ENCODE measurements at places on chromosomes 3 and 15. TPM values are rescaled to one million over a fixed set of nuclear protein-coding genes. Genes with fewer than 3 reads are reported as not detected.

Gene AADACL2
- polyA plus RNA-seq, result not detected

Gene ITGB5
- polyA plus RNA-seq, result 28.7 TPM

DNA sequence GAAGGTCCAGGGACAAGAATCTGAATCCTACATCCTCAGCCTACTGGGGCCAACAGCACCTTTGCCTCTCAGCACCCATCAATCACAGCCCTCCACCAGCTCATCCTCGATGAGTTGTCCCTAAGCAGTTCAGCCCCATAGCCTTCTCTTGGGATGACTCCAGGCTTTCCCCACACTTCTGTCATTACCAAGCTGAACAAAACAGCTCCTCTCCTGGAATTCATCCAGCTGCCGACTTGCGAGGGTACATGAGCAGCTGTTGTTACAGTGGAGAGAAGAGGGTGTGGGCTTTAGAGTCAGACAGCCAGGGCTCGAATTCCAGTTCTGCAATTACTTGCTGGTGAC, 69.0 kb upstream of the THBS1 start:
- no peaks in the 10 kb centered on the region for H3K4me1 ChIP-seq
- no peaks in the 10 kb centered on the region for H3K27me3 ChIP-seq
- no peaks in the 10 kb centered on the region for H3K36me3 ChIP-seq
- no peak overlapping the region for H3K4me3 ChIP-seq
- DNase-seq, result no peak

Gene CACNA1D
- polyA plus RNA-seq, result 133 TPM

GRCh38 chr15:47820057-47820746, 102.9 kb downstream of the SEMA6D start:
- no peaks in the 10 kb centered on the region for H3K27me3 ChIP-seq
- H3K4me3 ChIP-seq, result no peak overlapping the region
- DNase-seq, result no peak
- H3K27ac ChIP-seq, result no peak overlapping the region
- H3K36me3 ChIP-seq, result no peaks in the 10 kb centered on the region

- no peak overlapping the region for H3K27ac ChIP-seq
- DNase-seq, result no peak
These were observed 11.1 kb downstream of the TLE3 start for GRCh38 chr15:70086636-70087035.

- no peak for DNase-seq
- H3K4me3 ChIP-seq, result no peak overlapping the region
- no peak overlapping the region for H3K27ac ChIP-seq
- no peaks in the 10 kb centered on the region for H3K4me1 ChIP-seq
These were observed 184.9 kb downstream of the GAP43 start for GRCh38 chr3:115808244-115808643.

- H3K36me3 ChIP-seq, result no peaks in the 10 kb centered on the region
- no peaks in the 10 kb centered on the region for H3K4me1 ChIP-seq
- no peaks in the 10 kb centered on the region for H3K27me3 ChIP-seq
- H3K27ac ChIP-seq, result no peak overlapping the region
- H3K4me3 ChIP-seq, result no peak overlapping the region
- no peak for DNase-seq
These were observed 55.1 kb downstream of the NKIRAS1 start for GRCh38 chr3:23861689-23862088.

Gene TNFSF10
- polyA plus RNA-seq, result 50.8 TPM

- no peaks in the 10 kb centered on the region for H3K4me1 ChIP-seq
- peak; percentile 26 for DNase-seq
- H3K27ac ChIP-seq, result no peak overlapping the region
- peaks cover 3% of the 10 kb centered on the region for H3K36me3 ChIP-seq
- no peaks in the 10 kb centered on the region for H3K27me3 ChIP-seq
These were observed 12.6 kb upstream of the APH1B start for GRCh38 chr15:63264688-63265293.

DNA sequence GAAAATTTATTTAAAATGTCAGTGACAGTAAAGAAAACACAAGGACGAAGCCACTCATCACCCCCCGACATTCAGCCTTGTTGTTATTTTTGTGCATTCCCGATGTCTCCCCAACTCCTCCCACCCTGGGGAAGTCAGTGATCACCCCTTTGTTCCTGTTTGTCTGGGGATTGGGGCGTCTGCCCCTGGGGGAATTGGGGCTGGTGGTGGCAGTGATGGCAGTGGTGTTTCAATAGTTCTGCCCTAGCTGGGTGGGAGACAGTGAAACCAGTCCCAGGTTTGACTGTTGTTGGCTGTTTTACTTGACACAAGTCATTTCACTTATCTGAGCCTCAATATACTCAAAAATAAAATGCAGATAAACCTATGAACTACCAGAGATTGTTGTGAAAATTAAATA, 33.5 kb downstream of the IRAK2 start:
- H3K27me3 ChIP-seq, result no peaks in the 10 kb centered on the region
- DNase-seq, result no peak
- H3K36me3 ChIP-seq, result no peaks in the 10 kb centered on the region
- H3K4me1 ChIP-seq, result peaks cover 16% of the 10 kb centered on the region
- no peak overlapping the region for H3K27ac ChIP-seq
- no peak overlapping the region for H3K4me3 ChIP-seq

- H3K4me1 ChIP-seq, result peaks cover 4% of the 10 kb centered on the region
- H3K36me3 ChIP-seq, result no peaks in the 10 kb centered on the region
- H3K27ac ChIP-seq, result no peak overlapping the region
- no peak overlapping the region for H3K4me3 ChIP-seq
- H3K27me3 ChIP-seq, result no peaks in the 10 kb centered on the region
These were observed 1029.2 kb downstream of the EPHA3 start for GRCh38 chr3:90136456-90137191.

DNA sequence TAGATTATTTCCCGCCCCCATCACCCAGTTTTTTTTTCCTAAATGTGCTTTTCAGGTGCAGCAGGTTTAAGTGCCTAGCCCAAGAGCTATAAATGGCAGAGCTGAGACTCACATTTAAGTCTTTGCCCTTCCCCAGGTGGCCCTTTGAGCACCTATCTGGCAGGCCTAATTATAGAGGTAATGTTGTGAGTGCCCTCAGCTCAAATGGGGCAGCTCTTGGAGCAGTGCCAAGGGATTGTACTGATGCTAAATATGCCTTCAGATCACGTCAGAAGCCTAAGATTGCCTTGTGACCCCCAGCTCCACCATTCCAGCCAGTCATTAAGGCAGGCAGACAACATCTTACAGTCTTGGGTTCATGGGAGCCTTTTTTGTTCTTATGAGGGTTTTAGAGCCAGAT, 159.5 kb downstream of the RPLP1 start:
- DNase-seq, result no peak
- no peak overlapping the region for H3K27ac ChIP-seq

Gene CYP8B1
- not detected for polyA plus RNA-seq

DNA sequence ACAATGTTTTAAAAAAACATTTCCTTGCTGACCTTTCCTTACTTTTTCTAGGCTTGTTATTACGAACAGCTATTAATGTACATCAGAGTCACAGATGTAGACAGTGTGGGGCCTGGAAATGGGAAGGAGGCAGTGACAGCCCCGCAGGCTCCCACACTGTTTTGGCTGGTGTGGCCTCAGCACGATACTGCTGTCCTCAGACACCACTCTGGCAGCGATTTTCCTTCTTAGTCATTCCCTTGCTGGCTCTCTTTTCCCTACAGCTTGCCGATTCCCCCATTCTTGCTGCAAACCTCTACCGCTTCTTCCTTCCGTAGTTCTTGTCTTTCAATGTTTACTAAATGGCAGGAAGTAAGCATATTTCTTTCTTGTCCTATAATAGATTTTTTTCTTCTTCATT, 113.1 kb downstream of the ABI3BP start:
- no peaks in the 10 kb centered on the region for H3K4me1 ChIP-seq
- no peaks in the 10 kb centered on the region for H3K27me3 ChIP-seq
- H3K36me3 ChIP-seq, result no peaks in the 10 kb centered on the region
- no peak overlapping the region for H3K4me3 ChIP-seq
- peak overlapping the region; percentile 27 for H3K27ac ChIP-seq

- H3K4me1 ChIP-seq, result peaks cover 4% of the 10 kb centered on the region
- no peaks in the 10 kb centered on the region for H3K36me3 ChIP-seq
- no peaks in the 10 kb centered on the region for H3K27me3 ChIP-seq
- no peak for DNase-seq
These were observed 16.9 kb upstream of the LACTB start for GRCh38 chr15:63104727-63105126.

DNA sequence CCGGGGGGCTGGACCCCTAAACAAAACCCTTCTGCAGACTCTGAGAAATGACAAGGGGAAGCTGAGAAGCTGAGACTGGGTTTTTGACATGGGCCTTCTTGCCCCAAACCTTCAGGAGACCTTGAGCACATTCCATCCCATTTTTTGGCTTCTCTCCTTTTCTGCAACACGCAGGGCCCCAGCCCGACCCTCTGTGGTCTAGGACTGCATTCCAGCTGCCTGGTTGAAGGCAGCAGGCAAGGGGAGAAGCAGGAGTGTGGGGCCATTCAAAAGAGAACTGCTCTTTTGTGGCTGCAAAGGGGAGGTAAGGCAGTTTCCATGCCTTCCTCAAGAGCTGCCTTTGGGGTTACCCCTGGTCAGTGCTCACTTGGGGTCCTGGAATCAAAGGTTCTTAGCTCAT, 263.0 kb downstream of the TLE3 start:
- no peaks in the 10 kb centered on the region for H3K27me3 ChIP-seq
- no peaks in the 10 kb centered on the region for H3K36me3 ChIP-seq
- no peak for DNase-seq

Gene MASP1
- 67.2 TPM for polyA plus RNA-seq

DNA sequence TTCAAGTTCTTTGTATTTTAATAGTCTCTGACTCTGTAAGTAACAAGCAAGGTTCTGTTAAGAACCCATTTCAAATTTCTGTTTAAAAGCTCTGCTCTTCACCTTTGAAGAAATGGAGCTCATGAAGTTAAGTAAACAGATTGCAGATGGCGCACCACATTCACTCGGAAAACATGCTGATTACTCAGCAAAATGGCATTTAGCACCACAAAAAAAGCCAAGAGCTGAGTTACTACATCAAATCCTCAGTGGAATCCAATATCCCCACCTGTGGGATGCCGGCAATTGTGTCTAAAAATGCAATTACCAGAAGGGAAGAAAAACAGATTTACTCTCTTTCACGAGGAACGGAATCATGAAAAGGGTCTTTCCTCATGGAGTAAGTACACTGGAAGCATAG, 758.0 kb downstream of the NTRK3 start:
- no peak overlapping the region for H3K27ac ChIP-seq
- H3K36me3 ChIP-seq, result no peaks in the 10 kb centered on the region
- H3K27me3 ChIP-seq, result no peaks in the 10 kb centered on the region

DNA sequence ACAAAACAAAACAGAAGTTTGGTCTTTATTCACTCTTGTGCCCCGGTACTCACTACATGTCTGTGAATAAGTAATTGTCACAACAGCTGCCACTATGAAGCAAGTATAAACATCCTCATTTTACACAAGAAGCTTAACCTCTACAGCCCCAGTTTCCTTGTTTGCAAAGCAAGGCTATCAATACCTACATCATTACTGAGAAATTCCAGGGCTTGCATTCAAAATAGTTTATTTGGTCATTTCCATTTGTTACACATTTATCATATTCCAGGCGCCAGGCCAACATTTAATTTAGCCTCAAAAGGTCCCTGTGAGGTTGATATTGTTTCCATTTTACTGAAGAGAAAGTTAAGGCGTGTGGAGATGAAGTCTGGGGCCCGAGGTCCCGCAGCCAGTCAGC, 161.4 kb upstream of the LRTM1 start:
- H3K36me3 ChIP-seq, result no peaks in the 10 kb centered on the region
- H3K27me3 ChIP-seq, result no peaks in the 10 kb centered on the region
- DNase-seq, result no peak
- H3K4me1 ChIP-seq, result no peaks in the 10 kb centered on the region
- no peak overlapping the region for H3K4me3 ChIP-seq

Measured in small intestine (tissue), 16 donors.